Testis (tissue), 5 donors: ENCODE measurements at places on chromosomes 4 and X. TPM values are rescaled to one million over a fixed set of nuclear protein-coding genes. Genes with fewer than 3 reads are reported as not detected.

The CXorf49 gene
- total RNA-seq = 19.1 TPM

- peaks cover 15% of the 10 kb centered on the region for H3K4me1 ChIP-seq
- no peak overlapping the region for H3K4me3 ChIP-seq
- no peak for DNase-seq
- peak overlapping the region; percentile 25 for H3K27ac ChIP-seq
- no peaks in the 10 kb centered on the region for H3K36me3 ChIP-seq
Measured at GRCh38 chr4:158811704-158812103, 42.9 kb downstream of the FNIP2 start.

The C1QTNF7 gene
- 8.1 TPM for total RNA-seq

GRCh38 chrX:150649096-150649870, 43.9 kb upstream of the MTMR1 start:
- no peaks in the 10 kb centered on the region for H3K4me1 ChIP-seq
- no peak overlapping the region for H3K27ac ChIP-seq
- H3K4me3 ChIP-seq = no peak overlapping the region

DNA sequence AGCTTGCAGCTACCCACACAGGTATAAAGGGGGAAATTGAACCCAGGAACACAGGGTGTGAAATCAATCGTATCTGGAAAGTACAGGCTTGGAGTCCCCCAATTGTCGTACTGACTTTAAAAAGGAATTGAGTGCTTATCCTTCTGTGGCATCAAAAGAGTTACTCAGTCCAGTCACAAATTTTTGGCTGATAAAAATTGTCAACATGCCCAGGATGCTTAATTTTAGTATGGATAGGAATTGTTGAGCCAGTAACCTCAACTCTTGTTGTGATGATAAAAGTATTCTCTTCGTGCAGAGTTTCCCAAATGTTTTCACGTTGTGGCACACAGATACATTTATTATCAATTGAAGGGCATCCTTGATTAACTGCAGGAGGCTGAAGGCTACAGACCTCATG, 43.6 kb upstream of the FTHL17 start:
- no peak for DNase-seq
- H3K27me3 ChIP-seq = no peaks in the 10 kb centered on the region
- H3K4me3 ChIP-seq = no peak overlapping the region
- no peaks in the 10 kb centered on the region for H3K4me1 ChIP-seq

GRCh38 chrX:19852014-19853005, 35.1 kb downstream of the SH3KBP1 start:
- H3K27me3 ChIP-seq = no peaks in the 10 kb centered on the region
- DNase-seq = no peak
- H3K4me1 ChIP-seq = no peaks in the 10 kb centered on the region
- H3K36me3 ChIP-seq = no peaks in the 10 kb centered on the region
- no peak overlapping the region for H3K27ac ChIP-seq

GRCh38 chr4:40099010-40099409, 42.4 kb downstream of the N4BP2 start:
- H3K27me3 ChIP-seq = no peaks in the 10 kb centered on the region
- DNase-seq = no peak
- no peak overlapping the region for H3K27ac ChIP-seq
- H3K36me3 ChIP-seq = no peaks in the 10 kb centered on the region
- H3K4me1 ChIP-seq = no peaks in the 10 kb centered on the region

DNA sequence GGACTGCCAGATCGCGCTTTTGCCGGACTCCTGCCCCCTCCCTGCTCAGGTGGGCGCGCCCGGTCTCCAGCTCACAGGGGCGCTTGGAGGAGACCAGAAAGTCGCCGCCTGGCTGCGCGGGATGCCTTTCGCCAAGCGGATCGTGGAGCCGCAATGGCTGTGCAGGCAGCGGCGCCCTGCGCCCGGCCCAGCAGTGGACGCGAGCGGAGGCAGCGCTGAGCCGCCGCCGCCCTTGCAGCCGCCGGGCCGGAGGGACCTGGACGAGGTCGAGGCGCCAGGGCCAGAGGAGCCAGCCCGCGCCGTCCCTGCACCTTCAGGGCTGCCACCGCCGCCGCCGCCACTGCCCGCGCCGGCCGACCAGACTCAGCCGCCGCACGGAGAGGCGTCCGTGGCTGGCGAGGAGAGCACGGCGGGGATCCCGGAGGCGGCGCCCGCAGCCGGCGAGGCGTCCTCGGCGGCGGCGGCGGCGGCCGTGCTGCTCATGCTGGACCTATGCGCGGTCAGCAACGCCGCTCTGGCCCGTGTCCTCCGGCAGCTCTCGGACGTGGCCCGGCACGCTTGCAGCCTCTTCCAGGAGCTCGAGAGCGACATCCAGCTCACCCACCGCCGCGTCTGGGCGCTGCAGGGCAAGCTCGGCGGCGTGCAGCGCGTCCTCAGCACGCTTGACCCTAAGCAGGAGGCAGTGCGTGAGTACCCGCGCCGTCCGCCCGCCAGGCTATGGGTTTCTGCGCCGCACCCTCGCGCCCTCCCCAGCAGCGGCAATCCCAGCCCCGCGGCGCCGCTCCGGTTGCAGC, 834 bp downstream of the NHS start:
- H3K27me3 ChIP-seq = no peaks in the 10 kb centered on the region
- peak overlapping the region; percentile 76 for H3K27ac ChIP-seq
- H3K36me3 ChIP-seq = no peaks in the 10 kb centered on the region
- no peaks in the 10 kb centered on the region for H3K4me1 ChIP-seq
- peak; percentile 16 for DNase-seq
- peak overlapping the region; percentile 60 for H3K4me3 ChIP-seq

GRCh38 chrX:53249408-53250042, 24.5 kb upstream of the KDM5C start:
- no peak overlapping the region for H3K27ac ChIP-seq
- H3K4me3 ChIP-seq = no peak overlapping the region
- H3K4me1 ChIP-seq = no peaks in the 10 kb centered on the region
- no peaks in the 10 kb centered on the region for H3K36me3 ChIP-seq

The WDR17 gene
- total RNA-seq = 9.3 TPM

- no peaks in the 10 kb centered on the region for H3K4me1 ChIP-seq
- DNase-seq = no peak
- H3K4me3 ChIP-seq = no peak overlapping the region
- H3K27ac ChIP-seq = no peak overlapping the region
- H3K36me3 ChIP-seq = no peaks in the 10 kb centered on the region
Measured at GRCh38 chr4:65457011-65457410, 213.3 kb downstream of the EPHA5 start.

The GPR119 gene
- 0.55 TPM for total RNA-seq

The ARHGAP24 gene
- 9.4 TPM for total RNA-seq

The OPRPN gene
- total RNA-seq = not detected

GRCh38 chr4:154009788-154010187, 220.9 kb upstream of the SFRP2 start:
- H3K4me3 ChIP-seq = no peak overlapping the region
- no peak overlapping the region for H3K27ac ChIP-seq
- peaks cover 4% of the 10 kb centered on the region for H3K4me1 ChIP-seq
- no peak for DNase-seq
- H3K27me3 ChIP-seq = no peaks in the 10 kb centered on the region

GRCh38 chrX:2398064-2398656, 102.6 kb downstream of the DHRSX start:
- no peak overlapping the region for H3K27ac ChIP-seq
- no peaks in the 10 kb centered on the region for H3K4me1 ChIP-seq
- no peaks in the 10 kb centered on the region for H3K36me3 ChIP-seq
- no peak for DNase-seq

DNA sequence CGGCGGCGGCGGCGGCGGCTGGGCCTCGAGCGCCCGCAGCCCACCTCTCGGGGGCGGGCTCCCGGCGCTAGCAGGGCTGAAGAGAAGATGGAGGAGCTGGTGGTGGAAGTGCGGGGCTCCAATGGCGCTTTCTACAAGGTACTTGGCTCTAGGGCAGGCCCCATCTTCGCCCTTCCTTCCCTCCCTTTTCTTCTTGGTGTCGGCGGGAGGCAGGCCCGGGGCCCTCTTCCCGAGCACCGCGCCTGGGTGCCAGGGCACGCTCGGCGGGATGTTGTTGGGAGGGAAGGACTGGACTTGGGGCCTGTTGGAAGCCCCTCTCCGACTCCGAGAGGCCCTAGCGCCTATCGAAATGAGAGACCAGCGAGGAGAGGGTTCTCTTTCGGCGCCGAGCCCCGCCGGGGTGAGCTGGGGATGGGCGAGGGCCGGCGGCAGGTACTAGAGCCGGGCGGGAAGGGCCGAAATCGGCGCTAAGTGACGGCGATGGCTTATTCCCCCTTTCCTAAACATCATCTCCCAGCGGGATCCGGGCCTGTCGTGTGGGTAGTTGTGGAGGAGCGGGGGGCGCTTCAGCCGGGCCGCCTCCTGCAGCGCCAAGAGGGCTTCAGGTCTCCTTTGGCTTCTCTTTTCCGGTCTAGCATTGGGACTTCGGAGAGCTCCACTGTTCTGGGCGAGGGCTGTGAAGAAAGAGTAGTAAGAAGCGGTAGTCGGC, 528 bp downstream of the FMR1 start:
- H3K36me3 ChIP-seq = no peaks in the 10 kb centered on the region
- DNase-seq = peak; percentile 35

The DLG3 gene
- total RNA-seq = 7.1 TPM

- no peaks in the 10 kb centered on the region for H3K4me1 ChIP-seq
- no peaks in the 10 kb centered on the region for H3K36me3 ChIP-seq
- no peak for DNase-seq
- H3K27me3 ChIP-seq = no peaks in the 10 kb centered on the region
- no peak overlapping the region for H3K4me3 ChIP-seq
Measured at GRCh38 chr4:94802091-94802490, 44.3 kb downstream of the BMPR1B start.

GRCh38 chr4:140084385-140084784, 69.6 kb downstream of the MAML3 start:
- H3K4me3 ChIP-seq = no peak overlapping the region
- H3K36me3 ChIP-seq = no peaks in the 10 kb centered on the region
- no peaks in the 10 kb centered on the region for H3K27me3 ChIP-seq
- no peaks in the 10 kb centered on the region for H3K4me1 ChIP-seq
- DNase-seq = no peak
- H3K27ac ChIP-seq = no peak overlapping the region

- DNase-seq = no peak
- no peaks in the 10 kb centered on the region for H3K36me3 ChIP-seq
- no peak overlapping the region for H3K27ac ChIP-seq
- no peaks in the 10 kb centered on the region for H3K4me1 ChIP-seq
- no peaks in the 10 kb centered on the region for H3K27me3 ChIP-seq
Measured at GRCh38 chr4:122636697-122637096, 15.8 kb upstream of the IL21 start.

DNA sequence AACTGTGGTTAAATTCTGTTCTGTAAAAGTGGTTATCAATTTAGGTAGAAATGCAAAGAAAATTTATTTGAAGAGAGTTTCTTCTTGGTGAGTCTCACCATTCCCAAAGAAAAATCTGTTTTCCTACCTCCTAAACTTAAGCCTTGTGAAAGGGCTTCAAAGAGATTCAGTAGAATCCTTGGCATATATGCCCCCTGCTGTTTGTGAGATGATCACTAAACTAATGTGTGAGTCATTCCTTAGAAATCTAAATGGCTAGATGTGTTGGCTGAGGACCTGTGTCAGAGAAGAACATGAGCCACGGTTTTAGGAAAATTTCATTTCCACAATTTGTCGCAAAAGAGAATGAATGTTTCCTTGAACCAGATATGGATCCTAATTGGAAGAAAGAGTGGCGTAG, 260.9 kb downstream of the SLC7A11 start:
- H3K4me1 ChIP-seq = no peaks in the 10 kb centered on the region
- DNase-seq = no peak
- H3K27me3 ChIP-seq = no peaks in the 10 kb centered on the region
- H3K27ac ChIP-seq = no peak overlapping the region

DNA sequence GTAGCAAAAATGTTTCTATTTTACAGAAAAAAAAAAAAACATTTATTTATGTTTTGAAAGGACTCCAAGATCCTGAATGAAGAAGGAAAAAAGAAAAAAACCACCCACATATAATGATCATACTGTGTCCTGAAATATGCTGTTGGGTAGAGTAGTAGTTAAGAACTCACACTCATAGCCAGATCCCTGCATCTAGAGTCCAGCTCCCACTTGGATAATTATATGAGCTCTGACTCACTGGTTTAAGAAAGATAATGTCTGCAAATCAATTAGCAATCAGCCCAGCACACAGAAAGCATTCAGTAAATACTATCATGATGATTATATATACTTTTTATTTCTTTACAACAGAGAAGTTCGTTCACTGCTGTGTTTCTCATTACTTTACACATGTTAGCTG, 46.7 kb upstream of the MXRA5 start:
- H3K27ac ChIP-seq = no peak overlapping the region
- no peaks in the 10 kb centered on the region for H3K36me3 ChIP-seq
- DNase-seq = no peak
- H3K4me1 ChIP-seq = no peaks in the 10 kb centered on the region
- H3K4me3 ChIP-seq = no peak overlapping the region
- no peaks in the 10 kb centered on the region for H3K27me3 ChIP-seq

DNA sequence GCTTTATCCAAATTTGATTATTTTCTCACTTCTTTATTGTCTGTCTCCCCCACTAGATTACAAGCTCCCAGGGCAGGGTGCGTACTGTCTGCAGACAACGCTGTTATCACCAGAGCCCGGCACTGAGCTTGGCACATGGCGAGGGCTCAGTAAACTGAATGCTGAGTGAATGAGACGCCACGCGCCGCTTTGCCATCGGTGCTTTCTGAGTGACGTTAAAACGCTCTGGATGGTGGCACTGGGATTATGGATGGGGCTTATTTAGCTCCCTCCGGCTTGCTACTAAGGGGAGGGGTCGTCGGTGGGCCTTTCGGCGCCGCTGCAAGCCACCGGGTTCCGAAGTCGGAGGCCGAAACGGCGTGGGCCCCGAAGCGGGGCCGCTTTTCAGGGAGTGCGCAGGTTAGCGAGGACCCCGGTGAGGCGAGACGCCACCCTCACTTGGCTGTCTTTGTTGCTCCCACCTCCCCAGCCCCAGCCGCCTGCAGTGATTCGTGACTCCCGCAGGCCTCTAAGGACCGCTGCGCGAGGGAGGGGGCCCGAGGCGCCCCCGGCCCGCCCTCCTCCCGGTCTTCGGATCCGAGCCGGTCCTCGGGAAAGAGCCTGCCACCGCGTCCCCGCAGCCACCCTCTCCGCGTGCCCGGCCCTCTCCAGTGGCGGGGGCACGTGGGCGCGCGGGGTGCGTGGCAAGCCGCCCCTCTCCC, 569 bp upstream of the FHL1 start:
- peak overlapping the region; percentile 61 for H3K4me3 ChIP-seq
- no peak for DNase-seq
- no peaks in the 10 kb centered on the region for H3K36me3 ChIP-seq

The MAGEC1 gene
- total RNA-seq = 10.0 TPM

- no peaks in the 10 kb centered on the region for H3K36me3 ChIP-seq
- no peak overlapping the region for H3K4me3 ChIP-seq
- no peaks in the 10 kb centered on the region for H3K27me3 ChIP-seq
- no peak overlapping the region for H3K27ac ChIP-seq
Measured at GRCh38 chr4:142801966-142802365, 44.1 kb downstream of the INPP4B start.

GRCh38 chrX:40143001-40143400, 45.2 kb upstream of the BCOR start:
- H3K36me3 ChIP-seq = no peaks in the 10 kb centered on the region
- H3K27me3 ChIP-seq = no peaks in the 10 kb centered on the region
- H3K4me1 ChIP-seq = no peaks in the 10 kb centered on the region
- DNase-seq = no peak
